Activated T-cell treated with anti-CD3 and anti-CD28 coated beads, Interleukin-2, amount 50 U/mL, for 1 hour (primary cell): ENCODE measurements at places on chromosomes 2 and 18.

DNA sequence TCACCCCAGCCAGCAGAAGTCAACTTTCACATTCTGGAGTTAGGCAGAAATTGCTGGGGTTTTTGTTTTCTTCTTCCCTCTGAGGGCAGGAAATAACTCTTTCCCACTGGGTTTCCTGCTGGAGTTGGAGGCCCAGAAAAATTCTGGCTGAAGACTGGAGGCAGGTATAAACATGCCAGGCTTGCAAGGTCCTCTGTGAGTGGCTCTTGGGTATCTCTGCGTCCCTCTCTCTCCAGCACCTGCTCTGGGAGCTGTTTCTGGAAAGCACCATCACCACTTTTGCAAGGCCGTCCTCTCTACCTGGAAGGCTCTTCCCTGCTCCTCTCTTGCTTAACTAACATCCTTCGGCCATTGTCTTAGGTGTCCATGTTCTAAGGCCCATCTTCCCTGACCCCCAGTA is 91.0 kb downstream of the MCFD2 start:
- no peak for DNase-seq

- no peak for DNase-seq
These were observed 43.7 kb downstream of the POU3F3 start for GRCh38 chr2:104897515-104898184.

DNA sequence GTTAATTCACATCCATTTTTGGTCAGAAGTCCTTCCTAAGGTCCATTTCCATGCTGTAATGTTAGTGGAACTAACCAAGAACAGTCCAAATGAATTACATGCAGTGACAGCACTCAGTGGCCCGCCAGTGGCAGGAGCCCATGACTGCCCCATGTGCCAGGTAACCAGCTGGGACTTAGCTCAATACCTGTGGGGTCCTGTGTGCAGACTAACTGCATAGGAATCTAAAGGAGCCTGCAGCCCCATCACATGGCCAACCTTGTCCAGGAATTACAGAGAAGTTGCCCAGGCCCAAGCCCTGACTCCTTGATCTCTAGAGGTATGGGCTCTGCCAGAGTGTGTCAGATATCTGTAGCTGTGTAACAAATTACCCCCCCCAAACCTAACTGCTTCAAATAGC is 35.4 kb upstream of the GPR17 start:
- DNase-seq: no peak

DNA sequence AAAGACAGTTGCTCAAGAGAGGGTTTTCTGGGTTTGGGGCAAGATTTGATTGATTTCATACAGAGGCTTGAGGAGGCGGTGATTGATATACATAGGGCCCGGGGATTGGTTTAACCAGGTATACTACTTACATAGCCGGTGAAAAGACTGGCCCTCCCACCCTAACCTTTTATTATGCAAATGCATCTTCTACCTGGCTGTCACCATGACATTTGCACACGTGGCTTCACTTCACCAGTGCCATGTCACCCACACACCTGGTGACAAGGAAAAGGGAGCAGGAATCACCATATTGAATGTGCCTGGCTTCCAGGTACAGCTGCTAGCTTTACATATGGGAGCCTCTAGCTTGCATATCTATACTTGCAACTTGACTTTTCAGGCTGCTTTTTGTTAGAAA is 9.7 kb downstream of the ERMN start:
- DNase-seq: no peak

- no peak for DNase-seq
These were observed 340.3 kb upstream of the SALL3 start for GRCh38 chr18:78639006-78639950.

DNA sequence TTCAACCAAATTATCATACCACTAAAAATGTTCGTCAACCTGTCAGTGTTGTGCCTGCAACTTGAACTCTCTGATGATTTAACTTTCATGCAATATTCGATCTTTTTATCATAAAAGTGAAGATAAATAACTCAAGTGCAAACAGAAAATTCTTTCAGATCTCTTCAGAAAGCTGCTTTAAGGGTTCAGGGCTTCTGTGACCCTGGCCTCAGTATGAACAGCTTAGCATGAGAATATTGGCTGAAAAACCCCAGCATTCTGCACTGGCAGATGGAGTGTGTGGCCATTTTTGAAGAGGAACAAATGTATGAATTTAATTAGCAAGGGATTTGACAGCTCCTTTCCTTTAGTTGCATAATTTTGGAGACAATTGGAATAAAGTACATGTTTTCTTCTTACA is 851.4 kb upstream of the SOX11 start:
- no peak for DNase-seq

GRCh38 chr18:25962176-25962575 is 128.2 kb downstream of the SS18 start:
- DNase-seq: no peak

GRCh38 chr2:174350018-174350417 is 15.3 kb downstream of the SP9 start:
- DNase-seq: no peak

DNA sequence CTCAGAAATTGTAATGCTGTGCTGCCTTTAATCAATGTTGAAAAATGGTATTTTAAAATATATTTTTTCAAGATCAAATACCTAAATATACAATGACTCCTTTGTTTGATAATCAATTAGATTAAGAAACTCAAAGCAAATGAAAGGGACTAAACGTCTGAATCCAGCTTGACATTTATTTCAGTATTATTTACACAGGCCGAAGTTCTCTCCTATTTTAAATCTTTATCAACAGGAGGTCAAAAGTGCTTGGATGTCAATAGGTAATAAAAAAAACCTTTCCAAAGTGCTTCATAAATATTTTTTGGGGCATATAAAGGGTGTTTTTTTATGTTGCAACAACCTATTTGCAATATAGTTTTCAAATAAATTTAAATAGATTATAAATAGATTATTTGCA is 1201.7 kb upstream of the SLC39A10 start:
- DNase-seq: no peak

DNA sequence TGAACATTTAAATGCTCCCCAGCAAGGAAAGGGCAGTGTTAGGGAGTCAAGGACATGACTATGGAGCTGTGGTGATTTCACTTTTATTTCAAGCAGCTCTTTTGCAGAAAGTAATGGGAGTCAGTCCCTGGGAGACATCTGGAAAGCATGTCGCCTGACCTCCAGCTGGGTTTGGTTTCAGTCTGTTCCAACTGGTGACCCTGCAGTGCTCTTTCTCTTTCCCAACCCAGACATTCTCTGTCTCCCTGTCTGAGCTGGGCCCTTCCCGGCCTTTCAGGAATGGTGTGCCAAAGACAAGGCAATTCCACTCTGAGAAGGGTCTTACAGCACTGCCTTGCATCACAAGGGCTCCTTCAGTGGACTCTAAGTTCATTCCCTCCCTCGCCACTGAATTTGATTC is 323.2 kb downstream of the OSR1 start:
- DNase-seq: no peak

DNA sequence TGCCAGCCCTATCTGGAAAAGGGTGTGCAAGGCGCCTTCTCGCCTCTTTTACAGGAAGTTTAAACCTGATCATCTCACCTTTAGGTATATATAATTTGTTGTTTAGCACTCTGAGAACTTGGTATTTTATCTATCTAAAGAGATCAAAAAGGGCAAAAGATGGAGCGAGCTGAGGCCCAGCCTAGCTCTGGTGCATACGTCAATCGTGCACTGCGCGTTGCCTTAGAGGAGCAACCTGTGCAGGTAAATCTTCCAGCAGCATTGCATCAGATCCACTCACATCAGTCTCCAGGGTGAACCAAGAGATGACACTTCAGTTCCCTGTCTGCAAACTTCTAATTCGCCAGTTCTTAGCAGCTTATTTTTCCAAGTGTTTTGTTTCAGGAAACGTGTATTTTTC is 15.4 kb downstream of the BCL11A start:
- DNase-seq: no peak
